ENCODE measurements at places on chromosomes 12 and 14. TPM values are rescaled to one million over a fixed set of nuclear protein-coding genes. Genes with fewer than 3 reads are reported as not detected.

AMDHD1 gene
- not detected for polyA plus RNA-seq

RTL1 gene
- polyA plus RNA-seq = not detected

POU6F1 gene
- 1.2 TPM for polyA plus RNA-seq

GRCh38 chr12:68565391-68565903 is 45.3 kb upstream of the RAP1B start:
- no peaks in the 10 kb centered on the region for H3K4me1 ChIP-seq
- H3K36me3 ChIP-seq = no peaks in the 10 kb centered on the region
- no peak for DNase-seq

DNA sequence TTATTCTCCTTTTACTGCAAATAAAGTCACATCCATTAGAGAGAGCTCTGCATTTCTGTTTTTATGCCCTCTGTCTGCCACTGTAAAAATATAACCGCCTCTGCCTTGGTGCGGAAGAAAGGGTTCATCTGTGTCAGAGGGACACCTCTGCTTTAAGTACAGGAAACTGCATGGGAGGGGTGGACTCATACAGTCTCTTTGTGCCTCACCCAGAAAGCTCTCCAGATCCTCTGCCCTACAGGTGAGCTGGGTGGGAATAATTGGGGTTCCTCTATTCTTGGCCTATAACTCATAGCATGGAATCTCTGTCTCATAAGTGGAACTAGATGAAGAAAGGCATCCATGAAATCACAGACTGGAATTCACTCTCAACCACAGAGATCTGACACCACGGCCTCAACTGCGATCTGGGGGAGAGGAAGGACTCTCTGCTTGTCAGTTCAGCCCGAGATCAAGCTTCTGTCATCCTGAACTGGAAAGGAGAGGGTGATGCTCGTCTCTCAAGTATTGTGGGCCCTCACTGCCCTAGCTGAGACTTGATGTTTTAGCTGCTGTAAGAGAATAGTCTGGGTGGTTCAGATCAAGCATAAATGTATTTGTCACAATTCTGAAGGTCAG is 702.3 kb downstream of the TMEM121 start:
- H3K27me3 ChIP-seq = no peaks in the 10 kb centered on the region
- H3K27ac ChIP-seq = no peak overlapping the region
- H3K36me3 ChIP-seq = no peaks in the 10 kb centered on the region
- DNase-seq = no peak

GRCh38 chr12:2290091-2290490 is 237.3 kb downstream of the CACNA1C start:
- H3K4me1 ChIP-seq = no peaks in the 10 kb centered on the region
- H3K27ac ChIP-seq = no peak overlapping the region
- peak; percentile 53 for DNase-seq
- no peak overlapping the region for H3K4me3 ChIP-seq
- no peaks in the 10 kb centered on the region for H3K27me3 ChIP-seq

DNA sequence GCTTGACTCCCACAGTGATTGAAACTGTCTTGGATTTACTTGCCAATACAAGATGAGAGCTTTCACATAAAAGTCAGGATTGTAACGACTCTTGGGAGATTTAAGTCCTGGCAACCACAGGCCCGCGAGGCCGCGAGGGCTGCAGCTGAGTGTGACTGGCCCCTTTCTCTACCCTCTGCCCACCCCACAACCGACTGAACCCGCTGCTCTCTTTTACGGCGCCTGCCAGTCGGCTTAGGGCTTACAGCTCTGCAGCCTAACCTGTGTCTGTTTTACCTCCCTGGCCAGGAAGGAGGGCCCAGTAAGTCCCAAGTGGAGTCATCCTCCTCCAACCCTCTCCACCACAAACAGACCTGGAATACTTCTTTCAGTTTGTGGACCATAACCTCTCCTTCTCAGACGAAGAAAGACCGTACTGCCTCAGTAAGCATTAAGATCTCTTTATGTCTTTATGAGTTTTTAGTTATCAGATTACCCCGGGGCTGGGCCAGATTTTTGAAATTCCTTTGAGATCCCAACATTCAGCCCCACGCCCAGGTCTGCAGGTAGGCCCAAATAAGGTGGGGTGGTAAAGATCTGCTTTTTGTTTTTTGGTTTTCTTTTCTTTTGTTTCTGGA is 12.6 kb upstream of the TIGAR start:
- peak overlapping the region; percentile 76 for H3K27ac ChIP-seq
- DNase-seq = no peak
- H3K4me1 ChIP-seq = peaks cover 34% of the 10 kb centered on the region
- H3K27me3 ChIP-seq = no peaks in the 10 kb centered on the region
- H3K4me3 ChIP-seq = no peak overlapping the region
- peaks cover 16% of the 10 kb centered on the region for H3K36me3 ChIP-seq

DNA sequence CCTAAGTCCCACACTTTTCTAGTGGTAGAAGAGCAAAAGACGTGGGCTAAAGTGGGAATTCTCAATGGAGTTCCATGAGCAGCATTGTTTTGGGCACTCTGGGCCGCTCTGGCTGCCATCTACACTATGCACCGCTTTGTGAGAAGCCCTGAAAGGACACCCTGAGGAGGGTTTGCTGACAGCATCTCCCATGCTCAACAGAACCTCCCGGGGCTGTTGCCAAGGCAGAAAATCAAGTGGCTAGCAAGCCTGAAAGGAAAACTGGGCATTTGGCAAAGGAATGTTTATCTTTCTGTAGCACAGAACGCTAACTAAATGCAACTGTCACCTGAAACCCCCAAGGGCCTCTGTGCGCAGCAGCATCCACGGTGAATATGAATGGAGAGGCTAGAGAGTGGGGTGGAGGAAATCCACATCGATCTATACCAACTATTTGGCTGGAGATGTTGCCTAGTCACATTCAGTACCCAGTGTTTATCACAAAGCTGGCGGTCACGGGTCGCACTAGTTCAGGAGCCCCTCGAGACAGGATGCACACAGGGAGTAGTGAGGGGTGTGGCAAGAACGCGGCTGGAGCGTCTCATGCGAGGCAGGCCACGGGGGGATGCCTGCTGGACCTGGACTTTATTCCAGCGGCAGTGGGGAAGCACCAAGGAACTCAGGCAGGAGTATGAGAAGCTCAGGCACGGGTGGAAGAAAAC is 14.2 kb downstream of the APPL2 start:
- H3K36me3 ChIP-seq = peaks cover 9% of the 10 kb centered on the region
- DNase-seq = no peak
- peaks cover 4% of the 10 kb centered on the region for H3K4me1 ChIP-seq
- H3K4me3 ChIP-seq = no peak overlapping the region

GRCh38 chr12:9134981-9135628 is 19.4 kb upstream of the A2M start:
- no peak for DNase-seq
- H3K4me1 ChIP-seq = no peaks in the 10 kb centered on the region
- H3K27ac ChIP-seq = peak overlapping the region; percentile 44

DNA sequence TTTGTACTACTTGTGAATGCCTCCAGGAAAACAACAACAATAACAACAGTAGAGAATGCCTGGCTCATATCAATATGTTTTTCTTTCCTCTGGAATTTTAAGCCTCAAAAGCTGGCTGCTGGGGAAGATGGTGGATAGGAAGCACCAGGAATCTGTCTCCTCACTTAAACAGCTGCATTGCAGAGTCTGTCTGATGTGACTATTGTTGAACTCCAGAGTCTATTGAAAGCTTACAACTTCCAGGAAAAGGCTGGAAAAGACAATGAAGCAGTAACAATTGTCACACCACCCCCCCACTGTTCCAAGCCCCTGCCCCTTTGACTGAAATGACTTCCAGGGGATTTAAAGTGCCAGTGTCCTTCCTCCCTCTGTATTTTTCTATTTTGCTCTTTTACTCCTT is 309.7 kb downstream of the BMP4 start:
- no peak for DNase-seq
- H3K4me3 ChIP-seq = no peak overlapping the region
- no peak overlapping the region for H3K27ac ChIP-seq

DNA sequence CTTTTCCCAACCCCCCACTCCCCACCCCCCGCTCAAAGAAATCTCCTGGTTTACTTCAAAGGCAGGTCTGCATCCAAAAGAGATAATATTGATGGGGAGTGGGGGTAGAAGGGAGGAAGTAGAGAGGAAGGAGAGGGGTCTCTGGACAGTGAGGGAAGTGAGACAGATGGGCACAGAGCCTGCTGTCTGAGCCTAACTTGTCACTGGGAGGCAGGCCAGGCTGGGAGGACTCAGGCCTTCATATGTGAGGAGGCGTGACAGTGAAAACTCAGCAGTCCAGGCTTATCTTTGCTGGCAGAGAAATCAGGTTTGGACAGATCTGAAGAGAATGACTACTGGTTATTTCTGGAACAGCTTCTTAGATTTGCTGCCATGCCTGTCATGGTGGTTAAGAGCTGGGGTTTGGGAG is 192.3 kb downstream of the NUAK1 start:
- H3K4me1 ChIP-seq = no peaks in the 10 kb centered on the region
- no peak for DNase-seq
- no peaks in the 10 kb centered on the region for H3K36me3 ChIP-seq
- no peaks in the 10 kb centered on the region for H3K27me3 ChIP-seq
- H3K27ac ChIP-seq = no peak overlapping the region
- H3K4me3 ChIP-seq = no peak overlapping the region

DNA sequence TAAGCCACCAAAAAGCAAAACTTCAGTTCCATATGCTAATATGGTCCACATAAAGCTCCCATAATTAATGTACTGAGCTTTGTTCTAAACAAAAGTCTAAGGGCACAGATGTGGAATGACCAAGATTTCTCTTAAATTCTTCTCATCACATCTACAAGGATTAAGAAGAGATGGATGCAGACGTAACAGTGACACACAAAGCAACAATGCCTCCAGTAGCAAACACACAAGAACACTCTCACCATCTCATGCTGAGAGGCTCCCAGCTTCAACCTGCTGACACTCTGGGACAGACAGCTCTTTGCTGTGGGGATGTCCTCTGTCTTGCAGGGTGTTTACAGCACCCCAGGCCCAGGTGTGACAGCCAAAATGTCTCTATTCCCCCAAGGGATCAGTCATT is 48.2 kb downstream of the SETD3 start:
- DNase-seq = no peak
- no peak overlapping the region for H3K27ac ChIP-seq
- H3K36me3 ChIP-seq = peaks cover 4% of the 10 kb centered on the region
- no peaks in the 10 kb centered on the region for H3K4me1 ChIP-seq

DNA sequence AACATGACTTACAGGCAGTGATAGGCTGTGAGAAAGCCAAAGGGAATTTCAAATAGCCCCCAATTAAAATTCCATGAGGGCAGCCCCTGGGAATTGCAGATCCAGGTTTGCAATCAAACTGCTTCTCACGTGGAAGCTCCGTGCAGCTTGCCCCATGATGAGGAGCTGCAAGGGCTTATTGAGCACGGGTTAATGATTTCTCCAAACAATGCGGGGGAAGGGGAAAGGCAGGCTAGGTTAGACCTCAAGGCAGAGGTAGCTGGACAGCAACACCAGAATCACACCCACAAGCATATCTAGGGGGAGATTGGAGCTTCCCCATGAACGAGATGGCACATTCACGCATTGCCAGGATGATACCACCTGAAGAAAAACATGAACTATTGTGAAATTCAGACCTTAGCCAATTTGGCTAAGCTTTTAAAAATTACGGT is 5.0 kb upstream of the DUSP6 start:
- no peak for DNase-seq
- H3K27ac ChIP-seq = no peak overlapping the region
- no peaks in the 10 kb centered on the region for H3K36me3 ChIP-seq
- peaks cover 15% of the 10 kb centered on the region for H3K4me1 ChIP-seq
- no peak overlapping the region for H3K4me3 ChIP-seq

GRCh38 chr12:4114986-4115385 is 158.6 kb upstream of the CCND2 start:
- no peaks in the 10 kb centered on the region for H3K36me3 ChIP-seq
- H3K27me3 ChIP-seq = no peaks in the 10 kb centered on the region
- no peak overlapping the region for H3K27ac ChIP-seq
- DNase-seq = peak; percentile 25
- no peak overlapping the region for H3K4me3 ChIP-seq
- peaks cover 17% of the 10 kb centered on the region for H3K4me1 ChIP-seq

DNA sequence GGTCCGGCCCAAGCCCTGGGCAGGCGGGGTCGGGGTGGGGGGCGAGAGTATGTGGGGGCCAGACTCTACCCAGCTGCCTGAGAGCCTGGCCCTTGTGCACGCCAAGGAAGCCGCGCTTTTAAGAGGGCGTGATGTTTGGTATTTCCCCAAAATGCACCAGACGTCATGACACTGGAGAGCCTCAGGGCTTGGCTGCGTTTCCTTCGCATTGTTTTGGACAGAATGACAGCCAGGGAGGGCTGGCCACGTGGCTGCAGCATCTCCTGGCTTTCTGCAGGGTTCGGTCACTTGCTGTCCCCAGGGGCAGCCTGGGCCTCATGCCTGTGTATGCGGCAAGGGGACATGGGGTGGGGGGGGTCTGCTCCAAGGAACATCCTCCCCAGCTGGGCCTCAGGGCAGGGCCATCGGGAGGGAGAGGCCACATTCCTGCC is 16.1 kb upstream of the NUDT14 start:
- no peaks in the 10 kb centered on the region for H3K36me3 ChIP-seq
- no peaks in the 10 kb centered on the region for H3K4me1 ChIP-seq
- peak overlapping the region; percentile 25 for H3K27ac ChIP-seq

DNA sequence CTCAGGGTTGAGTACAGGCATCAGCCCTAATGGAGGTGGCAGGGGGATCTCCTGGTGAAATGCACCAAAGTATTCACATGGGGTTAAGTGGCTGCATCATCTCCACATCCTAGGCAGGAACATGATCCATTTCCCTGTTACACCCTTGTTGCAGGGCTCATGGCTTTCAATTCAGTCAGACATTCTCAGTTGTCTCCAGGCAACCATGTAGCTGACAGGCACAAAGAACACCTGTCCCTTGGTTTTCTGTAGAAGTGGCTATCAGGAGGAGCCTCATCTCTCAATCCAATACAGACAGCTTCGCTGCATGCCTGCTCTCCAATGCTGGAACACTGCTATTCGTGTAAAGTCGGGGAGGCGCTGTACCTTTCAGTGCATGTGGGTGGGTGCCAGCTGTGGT is 299.0 kb upstream of the FOXG1 start:
- H3K27ac ChIP-seq = no peak overlapping the region
- H3K36me3 ChIP-seq = no peaks in the 10 kb centered on the region
- H3K4me1 ChIP-seq = no peaks in the 10 kb centered on the region
- H3K27me3 ChIP-seq = no peaks in the 10 kb centered on the region

- no peaks in the 10 kb centered on the region for H3K27me3 ChIP-seq
- no peak overlapping the region for H3K27ac ChIP-seq
- DNase-seq = no peak
- no peaks in the 10 kb centered on the region for H3K36me3 ChIP-seq
Measured at GRCh38 chr12:17283563-17283962, 677.6 kb upstream of the LMO3 start.

- no peak overlapping the region for H3K4me3 ChIP-seq
- no peak for DNase-seq
- no peaks in the 10 kb centered on the region for H3K4me1 ChIP-seq
- H3K27ac ChIP-seq = no peak overlapping the region
- no peaks in the 10 kb centered on the region for H3K27me3 ChIP-seq
- H3K36me3 ChIP-seq = no peaks in the 10 kb centered on the region
Measured at GRCh38 chr12:92860521-92860920, 68.6 kb downstream of the EEA1 start.

GRCh38 chr12:3311027-3311402 is 180.0 kb upstream of the PRMT8 start:
- H3K4me1 ChIP-seq = peaks cover 10% of the 10 kb centered on the region
- peaks cover 10% of the 10 kb centered on the region for H3K27me3 ChIP-seq
- no peak for DNase-seq
- no peak overlapping the region for H3K27ac ChIP-seq
- no peak overlapping the region for H3K4me3 ChIP-seq
- H3K36me3 ChIP-seq = no peaks in the 10 kb centered on the region

Data from sigmoid colon (tissue), 7 donors.